ACHN (cell line): ENCODE measurements at places on chromosomes 5 and 9.

- no peak for DNase-seq
Measured at GRCh38 chr9:129316281-129317030, 138.4 kb upstream of the IER5L start.

DNA sequence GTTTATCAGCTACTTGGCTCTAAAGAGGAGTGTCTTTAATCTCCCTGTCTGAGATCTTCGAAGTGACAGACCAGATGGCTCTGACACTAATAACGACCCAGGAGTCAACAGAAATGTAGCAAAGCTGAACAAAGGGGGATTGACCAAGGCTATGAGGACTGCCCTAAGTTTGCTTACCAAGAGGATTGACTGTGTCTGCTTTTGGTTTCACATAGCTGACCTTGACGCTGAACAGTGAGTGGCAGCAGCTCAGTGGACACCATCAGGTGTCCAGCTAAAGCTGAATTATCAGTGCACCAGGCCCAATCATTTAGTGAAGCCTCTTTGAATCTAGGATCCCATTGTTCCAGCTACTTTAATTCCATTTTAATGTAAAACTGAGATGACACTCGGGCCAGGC, 262.6 kb downstream of the COX7C start:
- DNase-seq: no peak

DNA sequence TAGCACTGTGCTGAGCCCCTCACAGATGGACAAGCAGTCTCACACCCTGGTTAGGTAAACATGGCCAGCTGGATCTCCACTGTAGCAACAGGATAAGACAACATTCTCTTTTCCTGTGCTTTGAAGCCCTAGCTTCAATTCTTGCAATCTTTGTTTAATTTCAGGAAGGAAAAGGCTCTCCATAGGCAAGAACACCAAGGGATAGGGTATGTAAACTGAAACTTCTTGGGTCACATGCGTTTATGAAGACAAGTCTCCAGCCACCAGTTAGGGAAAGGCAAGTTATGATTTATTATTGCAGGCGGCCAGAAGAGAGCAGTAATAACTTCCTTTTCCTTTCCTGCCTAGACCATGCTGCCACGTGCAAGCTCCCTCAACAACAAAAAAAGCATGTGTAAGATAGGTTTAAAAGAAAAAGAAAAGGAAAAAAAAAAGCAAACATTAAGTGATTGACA, 50.1 kb upstream of the POU5F2 start:
- DNase-seq: no peak

DNA sequence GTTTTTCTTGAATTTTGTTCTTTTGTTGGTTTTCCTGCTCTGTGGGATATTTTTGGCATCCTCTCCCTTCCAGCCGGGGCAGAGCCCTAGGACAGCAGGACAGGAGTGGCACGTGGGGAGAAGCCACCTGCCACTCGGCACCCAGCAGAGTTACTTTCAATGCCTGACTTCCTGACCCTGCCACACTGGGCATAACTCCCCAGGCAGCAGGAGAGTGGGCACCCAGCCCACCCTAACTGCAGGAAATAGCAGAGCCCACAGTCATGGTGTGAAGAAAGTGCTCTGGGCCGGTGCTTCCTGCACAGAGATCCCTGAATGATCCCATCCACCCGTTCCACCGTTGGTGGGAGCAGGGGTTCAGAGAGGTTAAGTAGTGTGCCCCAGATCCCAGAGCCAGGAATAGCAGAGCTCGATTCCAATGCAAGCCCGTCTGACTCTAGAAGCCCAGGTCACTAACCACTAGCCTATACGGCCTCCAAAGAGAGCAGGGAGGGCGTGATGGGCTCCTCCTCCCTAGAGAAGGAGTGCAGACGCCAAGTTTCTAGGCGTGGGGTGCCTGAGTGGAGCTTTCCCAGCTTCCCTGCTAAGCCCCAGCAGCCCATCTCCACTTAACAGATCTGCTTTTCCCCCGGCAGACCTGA, 8.1 kb upstream of the NUP214 start:
- no peak for DNase-seq

DNA sequence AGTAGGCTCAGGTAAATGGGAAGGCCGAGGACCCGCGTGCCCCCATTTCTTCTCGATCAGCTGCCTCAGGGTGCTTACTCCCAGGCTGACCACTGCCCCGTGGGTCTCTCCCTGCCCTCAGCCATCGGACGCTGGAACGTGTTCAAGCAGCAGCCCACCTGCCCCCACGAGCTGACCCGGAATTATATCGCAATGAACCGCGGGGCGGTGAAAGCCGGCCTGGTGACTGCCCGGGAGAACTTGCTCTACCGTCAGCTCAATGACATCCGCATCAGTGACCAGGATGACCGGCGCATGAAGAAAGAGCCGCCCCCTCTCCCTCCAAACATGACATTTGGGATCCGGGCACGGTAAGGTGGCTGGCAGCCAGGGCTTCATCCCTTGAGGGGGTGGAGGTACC, 83.2 kb upstream of the BARHL1 start:
- DNase-seq: no peak

GRCh38 chr5:154179846-154180710, 10.5 kb upstream of the GALNT10 start:
- peak; percentile 61 for DNase-seq

- no peak for DNase-seq
Measured at GRCh38 chr5:123599171-123599570, 87.2 kb downstream of the CSNK1G3 start.

DNA sequence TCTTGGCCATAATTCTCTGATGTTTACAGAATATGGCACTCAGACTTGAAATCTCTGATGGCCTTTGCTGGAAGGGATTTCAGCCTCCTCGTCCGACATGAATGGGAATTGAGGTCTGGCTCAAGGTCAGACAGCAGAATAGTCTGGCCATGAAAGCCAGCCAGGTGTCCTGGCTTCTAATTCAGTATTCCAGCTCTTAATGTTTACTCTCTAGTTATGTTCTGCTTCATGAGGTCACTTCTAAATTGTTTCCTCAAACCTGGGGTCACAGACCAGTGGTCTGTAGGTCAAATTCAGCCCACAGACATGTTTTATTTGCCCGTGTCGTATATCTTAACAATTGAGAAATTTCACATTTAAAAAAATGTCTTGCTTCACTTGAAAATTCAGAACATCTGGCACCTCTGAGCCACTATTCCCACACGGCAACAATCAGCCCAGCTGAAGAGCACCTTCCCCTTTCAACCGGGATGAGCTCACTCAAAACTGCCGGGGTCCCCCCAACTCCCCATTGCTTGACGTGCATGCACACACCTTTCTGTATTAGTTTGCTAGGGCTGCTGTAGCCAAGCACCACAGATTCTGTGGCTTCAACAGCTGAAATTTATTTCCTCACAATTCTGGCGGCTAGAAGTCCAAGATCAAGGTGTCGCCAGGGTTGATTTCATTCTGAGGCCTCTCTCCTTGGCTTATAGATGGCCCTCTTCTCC, 243.5 kb downstream of the ENC1 start:
- DNase-seq: no peak

DNA sequence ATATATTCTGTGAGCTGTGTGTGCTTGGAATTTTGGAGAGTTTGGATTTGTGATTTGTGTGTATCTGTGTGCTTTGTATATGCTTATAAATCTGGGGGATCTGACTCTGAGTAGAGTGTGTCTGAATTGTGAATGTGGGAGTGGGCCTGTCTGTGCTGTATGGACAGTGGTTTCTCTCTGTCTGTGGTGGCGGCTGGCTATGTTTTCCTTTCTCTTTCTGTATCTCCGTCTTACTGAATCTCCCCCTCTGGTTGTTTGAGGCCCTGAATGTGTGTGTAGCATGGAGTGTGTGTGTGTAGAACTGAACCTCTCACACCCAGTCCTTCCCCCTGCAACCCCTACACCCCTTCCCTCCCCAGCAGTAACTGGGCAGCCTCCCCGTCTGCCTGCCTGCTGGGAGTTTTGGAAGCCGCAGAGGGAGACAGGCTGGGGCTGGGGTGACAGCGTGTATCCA, 4.7 kb downstream of the CXXC5 start:
- no peak for DNase-seq

- peak; percentile 15 for DNase-seq
Measured at GRCh38 chr5:133746834-133747233, 134.5 kb upstream of the FSTL4 start.

DNA sequence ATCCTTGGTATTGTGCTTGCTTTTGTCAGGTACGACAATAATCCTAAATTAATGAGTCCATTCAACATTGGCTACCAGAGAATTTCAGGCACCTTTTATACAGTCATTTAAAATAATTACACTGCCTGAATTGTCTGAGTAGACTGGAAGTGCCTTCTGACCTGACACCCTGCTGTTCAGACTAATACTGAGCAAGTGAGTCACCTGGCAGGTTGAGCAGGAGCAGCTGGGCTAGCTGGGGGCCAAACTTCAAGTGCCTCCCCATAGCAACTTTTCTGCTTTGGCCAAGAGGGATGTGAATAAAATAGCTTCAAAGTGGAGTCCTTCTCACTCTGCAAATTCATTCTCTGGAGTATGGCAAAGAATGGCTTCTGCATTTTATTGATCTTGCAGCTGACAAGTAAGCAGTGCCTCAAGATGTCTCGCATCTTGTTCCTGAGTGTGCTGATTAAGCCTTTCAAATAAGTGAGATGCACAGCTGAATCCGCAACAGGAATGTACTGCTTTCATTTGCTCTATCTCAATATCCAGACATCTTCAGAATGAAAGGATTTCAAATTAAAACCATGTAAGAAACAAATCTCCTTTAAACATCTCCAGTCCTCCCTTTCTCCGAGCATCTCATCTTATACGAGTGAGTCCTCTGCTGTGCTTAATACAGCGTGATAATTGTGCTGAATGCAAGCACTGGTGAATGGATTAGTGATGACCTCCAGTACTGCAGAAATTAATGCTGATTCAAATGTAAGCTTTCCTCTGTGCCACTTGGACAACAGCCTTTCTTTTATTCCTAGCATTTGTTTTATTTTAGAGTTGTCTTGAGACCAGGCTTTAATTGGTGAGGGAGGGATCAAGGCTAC, 271.2 kb downstream of the EDIL3 start:
- peak; percentile 11 for DNase-seq

- DNase-seq: no peak
Measured at GRCh38 chr9:113580954-113581311, 117.4 kb downstream of the RGS3 start.

GRCh38 chr9:125850763-125851162, 103.6 kb downstream of the PBX3 start:
- no peak for DNase-seq

- DNase-seq: no peak
Measured at GRCh38 chr5:178349075-178349511, 116.5 kb upstream of the PHYKPL start.

DNA sequence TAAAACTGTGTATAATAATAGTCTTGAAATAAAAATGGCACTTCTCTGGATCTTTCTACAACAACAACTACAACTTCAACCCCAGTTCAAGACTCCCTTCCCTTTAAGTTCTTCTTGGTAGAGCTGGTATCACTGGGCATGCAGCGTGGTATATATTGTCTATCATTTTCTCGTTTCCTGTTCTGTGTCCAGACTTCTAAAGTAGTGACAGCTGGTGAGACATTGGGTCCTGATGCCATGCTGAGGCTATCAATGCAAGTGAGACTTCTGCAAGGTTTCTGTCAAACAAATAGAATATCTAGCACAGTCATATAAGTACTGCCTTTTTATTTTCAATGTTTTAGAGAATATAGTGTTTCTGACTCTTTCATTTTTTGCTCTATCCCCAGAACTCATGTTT, 123.0 kb upstream of the GRIN3A start:
- DNase-seq: no peak

- DNase-seq: no peak
Measured at GRCh38 chr5:54049963-54050362, 260.4 kb downstream of the ARL15 start.

DNA sequence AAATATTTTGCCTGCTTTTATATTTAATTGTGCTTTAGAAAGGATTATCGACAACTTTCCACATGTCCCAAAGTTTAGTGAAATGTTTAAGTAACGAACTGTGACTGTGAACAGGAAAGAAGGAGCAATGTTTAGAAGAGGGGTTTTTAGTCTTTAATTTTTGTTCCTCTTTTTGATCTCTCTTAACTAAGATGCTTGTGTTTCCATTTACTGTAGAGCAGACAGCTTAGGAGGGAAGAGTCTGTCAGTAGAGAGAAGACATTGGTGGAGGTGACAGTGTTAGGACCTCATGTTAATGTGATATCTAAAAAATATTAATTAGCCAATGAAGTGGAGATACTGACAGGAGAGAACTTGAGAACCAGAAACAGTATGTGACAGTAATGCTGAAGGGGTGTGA, 92.2 kb downstream of the RASGRF2 start:
- DNase-seq: no peak

- DNase-seq: no peak
Measured at GRCh38 chr9:4873066-4873465, 80.3 kb downstream of the RCL1 start.

DNA sequence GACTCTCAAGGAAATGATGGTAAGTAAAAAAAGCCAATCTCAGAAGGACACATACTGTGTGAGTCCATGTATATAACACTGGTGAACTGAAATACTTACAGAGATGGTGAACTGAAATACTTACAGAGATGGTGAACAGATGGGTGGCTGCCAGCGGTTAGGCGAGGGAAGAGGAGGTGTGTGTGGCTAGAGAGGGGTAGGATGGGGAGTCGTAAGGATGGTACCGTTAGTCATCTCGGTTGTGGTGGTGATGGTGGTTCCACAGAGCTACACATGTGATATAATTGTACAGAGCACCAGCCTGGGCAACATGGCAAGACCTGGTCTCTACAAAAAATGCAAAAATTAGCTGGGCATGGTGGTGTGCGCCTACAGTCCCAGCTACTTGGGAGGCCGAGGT, 113.6 kb upstream of the RAPGEF1 start:
- DNase-seq: no peak

DNA sequence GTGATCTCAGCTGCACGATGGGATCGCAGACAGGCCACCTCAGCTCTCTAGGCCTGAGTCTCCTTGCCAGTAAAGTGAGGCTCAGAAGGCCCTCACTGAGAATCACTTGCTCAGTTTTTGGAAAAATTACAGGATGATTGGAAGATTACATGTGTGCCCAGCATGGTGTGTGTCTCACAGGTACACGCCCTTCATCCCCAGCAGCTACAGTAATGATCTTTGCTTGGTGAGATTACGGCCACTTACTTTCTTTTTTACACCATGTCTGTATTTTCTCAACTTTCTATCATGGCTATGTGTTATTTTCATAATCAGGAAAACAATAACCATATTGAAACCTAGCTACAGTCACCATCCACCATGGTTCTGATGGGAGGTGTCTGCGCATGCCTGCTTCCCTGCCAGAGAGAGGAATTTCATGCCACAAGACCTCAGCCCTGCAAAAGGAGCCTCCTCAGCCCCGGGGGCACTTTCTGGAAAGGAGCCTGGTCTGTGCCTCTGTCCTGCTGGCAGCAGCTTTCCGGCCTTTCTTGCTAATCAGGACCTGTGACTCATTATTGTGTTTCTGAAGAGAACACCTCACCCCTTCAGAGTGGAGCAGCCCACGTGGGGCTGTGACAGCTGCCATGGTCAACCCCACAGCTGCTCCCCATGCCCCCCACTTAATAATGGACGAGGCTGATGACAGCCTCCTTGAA, 64.2 kb upstream of the OLFM1 start:
- DNase-seq: no peak

GRCh38 chr5:158813275-158813674, 286.4 kb downstream of the EBF1 start:
- DNase-seq: no peak

GRCh38 chr5:131379723-131380122, 115.9 kb downstream of the CDC42SE2 start:
- DNase-seq: peak; percentile 87

GRCh38 chr5:113058706-113059226, 82.2 kb downstream of the DCP2 start:
- no peak for DNase-seq

- no peak for DNase-seq
Measured at GRCh38 chr5:113682497-113683136, 169.1 kb downstream of the YTHDC2 start.

GRCh38 chr9:129176701-129177442, 1.2 kb downstream of the IER5L start:
- peak; percentile 23 for DNase-seq
